ENCODE measurements at places on chromosomes 12 and 14.

GRCh38 chr12:87198181-87198580, 831.0 kb downstream of the C12orf50 start:
- no peak for DNase-seq

- DNase-seq: peak; percentile 82
These were observed 424 bp downstream of the TEDC1 start for GRCh38 chr14:105491366-105491973.

DNA sequence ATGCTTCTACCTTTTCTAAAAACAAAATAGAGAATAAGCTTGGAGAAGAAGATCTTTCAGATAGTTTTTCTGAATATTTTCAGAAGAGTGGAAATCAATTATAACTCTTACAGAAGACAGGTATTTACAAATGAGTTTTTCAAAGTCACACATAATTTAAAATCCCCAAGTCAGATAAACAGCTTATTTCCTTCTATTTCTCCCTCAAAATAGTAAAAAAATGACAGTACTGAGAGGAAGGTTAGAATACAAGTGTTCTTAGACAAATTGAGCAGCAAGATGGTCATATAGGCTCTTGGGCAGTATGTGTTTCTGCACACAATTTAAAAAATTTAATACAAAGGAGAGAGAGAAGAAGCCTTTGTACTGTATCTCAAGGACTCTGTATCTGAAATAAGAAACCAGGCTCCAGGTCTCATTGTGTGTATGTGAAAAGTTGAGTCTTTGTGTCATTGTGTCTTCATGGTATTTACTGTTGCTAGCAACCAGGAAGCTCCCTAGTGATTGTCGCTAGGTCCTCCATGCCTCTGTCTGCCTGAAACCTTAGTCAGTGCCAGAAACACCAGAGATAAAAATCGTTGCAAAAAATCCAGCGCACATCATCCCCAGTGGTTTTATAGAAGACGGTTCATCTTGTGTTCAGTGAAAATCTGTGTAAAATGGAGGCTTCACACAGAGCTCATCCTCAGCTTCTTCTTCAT, 12.9 kb upstream of the TUBA1A start:
- no peak for DNase-seq

- no peak for DNase-seq
These were observed 197.1 kb downstream of the RGS6 start for GRCh38 chr14:72129291-72129690.

DNA sequence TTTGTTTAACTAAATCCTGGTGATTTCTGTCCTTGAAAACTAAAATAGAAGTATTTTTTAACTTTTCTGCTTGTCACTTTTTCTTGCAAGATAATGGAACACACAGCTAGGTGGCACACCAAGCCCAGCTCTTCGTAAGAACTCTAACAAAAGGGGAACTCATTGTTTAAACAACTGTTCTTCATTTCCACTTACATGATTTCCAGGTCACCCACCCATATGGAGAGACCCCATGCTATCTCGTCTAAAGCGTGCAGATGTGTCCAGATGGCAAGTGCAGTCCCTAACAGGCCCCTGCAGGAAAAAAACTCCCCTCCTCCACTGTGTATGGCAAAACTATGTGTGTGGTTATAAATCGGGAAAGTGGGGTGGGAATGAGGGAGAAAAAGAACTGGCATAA, 43.3 kb upstream of the NT5DC3 start:
- DNase-seq: no peak

DNA sequence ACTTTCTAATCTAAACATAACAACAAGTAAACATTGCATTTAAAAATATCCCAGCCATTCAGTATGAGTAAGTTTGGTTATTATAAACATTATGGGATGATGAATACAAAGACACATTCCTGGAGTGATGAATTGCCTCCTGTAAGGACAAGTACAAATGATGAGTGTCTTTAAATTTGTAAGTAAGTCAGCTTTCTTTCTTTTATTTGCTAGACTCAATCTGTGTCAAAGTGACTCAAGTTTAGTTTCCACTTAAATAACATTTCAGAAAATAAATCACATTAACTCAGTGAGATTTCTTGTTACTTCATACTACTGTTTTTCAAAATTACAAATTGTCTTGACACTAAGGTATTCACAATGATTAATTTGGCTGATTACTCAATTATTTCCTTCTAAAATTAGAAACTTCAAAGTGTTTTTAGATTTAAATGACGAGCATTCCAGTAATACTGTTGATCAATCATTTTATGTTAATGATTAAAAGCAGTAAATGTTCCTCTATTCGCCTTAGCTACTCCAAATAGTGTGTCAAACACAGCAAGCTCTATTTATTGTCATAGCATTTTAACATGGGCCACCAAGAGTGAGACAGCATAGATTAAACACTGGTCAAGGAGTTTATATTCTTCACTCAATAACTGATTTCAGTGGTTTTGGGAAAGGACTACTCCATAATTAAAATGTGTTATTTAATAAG, 658.0 kb upstream of the MDGA2 start:
- DNase-seq: no peak

- peak; percentile 26 for DNase-seq
These were observed 51.6 kb downstream of the PLEKHG3 start for GRCh38 chr14:64755781-64756221.

GRCh38 chr14:64542836-64543201, 2.3 kb downstream of the HSPA2 start:
- DNase-seq: no peak

DNA sequence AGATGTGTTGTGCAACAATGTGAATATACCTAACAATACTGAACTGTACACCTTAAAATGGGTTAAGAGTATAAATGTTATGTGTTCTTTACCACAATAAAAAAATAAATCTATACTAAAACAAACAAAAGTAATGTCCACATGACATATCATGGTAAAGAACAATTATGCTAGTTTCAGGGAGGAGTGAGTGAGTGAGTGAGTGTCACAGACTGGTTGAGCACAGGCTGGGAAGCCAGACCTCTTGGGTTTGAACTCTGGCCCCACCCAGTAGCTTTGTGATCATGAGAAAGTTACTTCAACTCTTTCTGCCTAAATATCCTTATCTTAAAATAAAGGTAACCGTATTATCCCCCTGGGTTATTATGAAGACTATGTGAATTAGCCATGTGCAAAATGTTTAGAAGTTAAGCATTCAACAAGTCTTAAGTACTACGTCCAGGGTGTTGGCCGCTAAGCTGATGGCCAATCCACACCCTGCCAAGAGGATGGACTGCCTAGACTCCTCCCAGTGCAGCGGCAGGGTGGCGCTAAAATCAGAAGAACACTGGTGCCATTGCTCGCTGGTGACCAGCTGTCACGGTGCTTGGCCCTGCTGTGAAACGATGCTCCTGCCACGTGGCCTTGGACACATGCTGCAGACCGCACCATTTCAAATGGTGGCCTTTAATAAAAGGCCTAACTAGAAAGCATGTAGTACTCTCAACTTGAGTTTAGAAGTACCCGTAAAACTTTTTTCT, 7.3 kb downstream of the SLC2A13 start:
- DNase-seq: no peak

DNA sequence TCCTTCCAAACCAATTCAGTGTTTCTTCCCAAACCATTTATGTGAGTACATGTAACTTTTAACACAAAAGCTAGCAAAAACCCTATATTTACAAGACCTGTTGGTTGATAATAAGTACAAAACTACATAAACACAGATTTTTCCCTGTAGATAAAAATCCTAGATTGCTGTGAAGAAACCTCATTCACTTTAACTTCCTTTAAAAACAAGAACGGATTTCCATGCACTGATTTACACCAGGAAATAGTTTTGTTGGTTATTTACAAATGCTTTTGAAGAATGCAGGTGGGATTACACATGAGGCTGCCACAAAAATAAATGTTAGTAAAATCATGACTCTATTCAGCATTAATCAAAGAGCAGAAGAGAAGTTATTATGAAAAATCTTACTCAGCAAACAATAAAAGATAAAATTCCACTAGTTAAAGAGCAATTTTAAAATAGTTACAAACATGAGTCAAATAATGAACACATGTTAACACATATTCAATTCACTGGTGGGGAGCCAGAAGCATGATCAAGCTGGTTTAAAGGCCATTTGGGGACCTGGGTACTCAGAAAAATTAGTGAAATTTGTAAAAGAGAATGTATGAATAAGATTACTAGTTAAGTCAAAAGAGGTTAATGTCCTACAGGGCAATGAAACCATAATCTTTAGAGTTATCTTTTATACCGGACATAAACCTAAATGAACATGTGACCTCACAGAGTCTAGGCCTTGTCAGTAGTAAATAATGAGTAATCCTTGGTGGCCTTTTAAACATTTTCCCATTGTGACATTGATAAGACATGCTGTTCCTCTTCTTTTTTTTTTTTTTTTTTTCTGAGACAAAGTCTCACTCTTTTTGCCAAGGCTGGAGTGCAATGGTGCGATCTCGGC, 79.9 kb downstream of the PHLDA1 start:
- no peak for DNase-seq

- no peak for DNase-seq
These were observed 4.3 kb upstream of the NKX2-1 start for GRCh38 chr14:36524220-36524837.

GRCh38 chr12:81340910-81341309, 263.0 kb downstream of the ACSS3 start:
- no peak for DNase-seq

DNA sequence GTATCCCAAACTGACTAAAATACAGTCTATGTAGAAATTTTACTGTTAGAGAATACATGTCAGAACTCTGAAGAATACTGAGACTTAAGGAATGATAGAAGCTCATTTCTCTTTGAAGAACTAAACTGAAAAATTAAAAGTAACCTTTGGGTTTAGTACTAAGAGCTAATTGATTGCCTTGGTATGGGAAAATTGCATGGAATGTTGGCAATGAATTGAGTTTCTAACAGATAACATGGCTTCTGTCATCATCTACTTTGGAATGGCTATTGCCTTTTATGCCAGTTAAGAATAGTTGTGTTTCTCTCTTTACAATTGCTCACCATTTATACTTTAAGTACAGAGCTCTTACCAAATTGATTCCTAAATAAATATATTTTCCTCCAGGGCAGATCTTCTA, 308.8 kb upstream of the SYT1 start:
- no peak for DNase-seq

DNA sequence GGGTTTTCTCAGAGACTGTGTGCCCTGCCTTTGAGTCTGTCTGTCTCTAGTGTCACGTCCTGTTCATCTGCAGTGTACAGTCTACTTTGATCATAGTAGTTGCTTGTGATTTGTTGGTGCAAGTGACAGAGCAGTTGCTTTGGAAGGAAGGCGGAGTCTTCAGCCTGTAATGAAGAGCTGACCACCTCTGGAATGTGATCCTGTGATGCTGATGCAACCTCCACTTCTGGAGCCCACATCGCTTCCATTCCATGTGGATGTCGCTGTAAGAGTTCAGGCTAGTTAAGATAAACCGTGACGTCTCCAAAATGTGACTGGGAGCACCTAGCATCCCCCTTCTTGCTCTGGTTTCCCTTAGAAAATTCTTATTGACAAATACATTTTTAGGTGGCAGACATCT, 51.8 kb downstream of the PELI2 start:
- DNase-seq: no peak

GRCh38 chr14:99875421-99875820, 82.2 kb downstream of the EML1 start:
- no peak for DNase-seq

DNA sequence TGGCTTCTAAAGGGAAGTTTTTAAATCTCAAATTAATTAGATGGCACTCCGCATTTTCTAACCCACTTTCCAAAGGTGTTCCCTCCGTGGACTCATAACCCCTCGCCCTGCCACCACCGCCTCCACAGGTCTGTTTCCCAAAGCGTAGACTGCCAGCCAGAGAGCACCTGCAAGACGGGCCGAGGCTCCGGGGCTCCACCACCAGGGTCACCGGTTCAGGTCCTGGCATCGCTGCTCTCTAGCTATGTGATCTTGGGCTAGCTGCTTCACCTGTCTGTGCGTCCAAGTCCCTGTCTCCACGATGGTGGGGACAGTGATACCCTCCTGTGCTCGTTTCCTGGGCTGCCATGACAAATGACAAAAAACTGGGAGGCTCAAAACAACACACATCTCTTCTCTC, 11.5 kb downstream of the RIMBP2 start:
- no peak for DNase-seq

- no peak for DNase-seq
These were observed 54.5 kb downstream of the ATP2A2 start for GRCh38 chr12:110335481-110336045.

Data from activated CD4-positive, alpha-beta T cell treated with anti-CD3 and anti-CD28 coated beads, Interleukin-2, amount 50 U/mL, for 24 hours (primary cell).